Activated naive CD4-positive, alpha-beta T cell treated with Interleukin-2 at 50 U/mL for 16 hours (primary cell): ENCODE measurements at places on chromosomes 7 and 10.

DNA sequence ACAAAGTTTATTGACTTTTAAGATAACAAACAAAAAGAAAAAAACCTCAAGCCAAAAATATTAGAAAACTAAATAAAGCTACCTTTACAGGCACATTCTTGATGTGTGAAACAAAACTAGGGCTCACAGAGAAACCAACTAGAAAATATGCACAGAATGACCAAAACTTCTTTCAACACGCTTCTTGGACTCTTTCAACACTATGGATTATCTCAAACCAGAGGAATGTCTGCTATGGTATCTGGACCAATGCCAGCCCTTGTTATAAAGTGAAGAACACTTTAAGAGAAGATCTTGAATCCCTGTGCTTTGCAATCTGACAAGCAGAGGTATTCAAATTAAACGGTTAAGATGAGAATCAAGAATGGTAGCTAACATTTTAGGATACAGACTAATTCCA lies 76.6 kb downstream of the DNAJC1 start:
- DNase-seq = no peak

GRCh38 chr7:155286686-155287085 lies 11.0 kb upstream of the INSIG1 start:
- DNase-seq = no peak

- DNase-seq = no peak
Measured at GRCh38 chr7:8236780-8237407, 25.1 kb downstream of the ICA1 start.

GRCh38 chr10:124616040-124616835 lies 127.9 kb downstream of the FAM53B start:
- no peak for DNase-seq

DNA sequence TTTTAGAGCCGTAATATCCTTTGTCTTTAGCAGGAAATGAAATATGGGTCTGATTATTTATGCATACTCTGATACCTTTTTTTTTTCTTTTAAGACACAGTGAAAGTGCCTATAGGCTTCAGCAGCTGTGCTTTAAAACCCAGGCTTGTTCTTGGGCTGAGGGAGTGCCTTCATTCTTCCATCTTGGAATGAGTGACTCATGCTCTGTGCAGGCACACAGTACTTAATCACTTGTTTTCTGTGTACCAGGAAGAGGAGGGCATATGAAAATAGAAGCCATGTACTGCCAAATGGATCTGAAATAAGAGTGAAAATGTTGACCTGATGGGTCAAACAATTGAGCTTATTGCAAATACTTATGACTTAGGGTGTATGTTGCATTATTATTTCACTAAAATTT lies 12.0 kb downstream of the INPP5F start:
- peak; percentile 10 for DNase-seq

- DNase-seq = no peak
Measured at GRCh38 chr7:117084286-117084685, 131.0 kb downstream of the ST7 start.

DNA sequence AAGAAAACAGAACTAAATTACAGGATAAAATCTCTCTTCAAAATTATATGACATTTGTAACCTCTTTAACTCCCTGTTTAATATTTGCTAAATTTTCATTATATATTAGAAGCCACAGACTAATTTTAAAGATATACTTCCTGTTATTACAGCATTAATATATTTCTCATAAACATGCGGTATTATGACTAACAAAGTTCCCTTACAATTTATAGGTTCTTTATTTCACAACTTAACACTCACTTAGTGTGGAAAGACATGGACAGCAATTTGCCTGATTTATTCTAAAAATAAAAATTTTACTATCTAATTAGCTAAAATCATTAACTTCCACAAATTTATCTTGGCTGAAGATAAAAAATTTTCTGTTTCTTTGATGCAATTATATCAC lies 29.0 kb downstream of the CTNNA3 start:
- no peak for DNase-seq

DNA sequence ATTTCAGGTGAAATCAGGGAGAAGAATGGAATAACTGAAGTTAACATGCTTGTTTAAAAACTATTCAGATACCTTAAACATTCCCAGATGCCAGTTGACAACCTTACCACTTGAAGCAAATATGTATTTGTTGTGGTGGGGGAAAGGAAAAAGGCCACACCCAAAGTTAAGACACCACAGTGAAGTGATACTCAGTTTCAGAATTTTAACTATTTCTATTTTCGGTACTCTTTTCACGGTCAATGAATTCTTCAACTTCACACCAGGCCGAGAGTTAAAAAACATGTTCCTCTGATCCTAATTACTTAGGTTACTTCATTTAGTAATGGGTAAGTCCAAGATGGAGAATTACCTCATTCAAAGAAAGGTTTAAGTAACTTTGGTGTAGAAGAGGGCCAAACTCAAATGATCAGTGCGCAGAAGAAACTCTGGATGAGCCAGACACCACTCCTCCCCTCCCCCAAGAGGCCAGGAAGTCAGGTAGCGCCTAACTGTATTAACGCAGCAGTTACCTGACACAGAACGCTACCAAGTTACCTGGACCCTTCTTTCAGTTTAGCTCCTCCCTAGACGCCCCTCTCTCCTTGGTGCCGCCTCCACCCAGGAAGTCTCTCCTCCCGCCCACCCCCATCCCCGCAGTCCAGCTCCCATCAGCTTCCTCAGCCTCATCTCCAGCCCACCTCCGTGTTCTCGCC lies 700 bp downstream of the MTPN start:
- DNase-seq = peak; percentile 37

DNA sequence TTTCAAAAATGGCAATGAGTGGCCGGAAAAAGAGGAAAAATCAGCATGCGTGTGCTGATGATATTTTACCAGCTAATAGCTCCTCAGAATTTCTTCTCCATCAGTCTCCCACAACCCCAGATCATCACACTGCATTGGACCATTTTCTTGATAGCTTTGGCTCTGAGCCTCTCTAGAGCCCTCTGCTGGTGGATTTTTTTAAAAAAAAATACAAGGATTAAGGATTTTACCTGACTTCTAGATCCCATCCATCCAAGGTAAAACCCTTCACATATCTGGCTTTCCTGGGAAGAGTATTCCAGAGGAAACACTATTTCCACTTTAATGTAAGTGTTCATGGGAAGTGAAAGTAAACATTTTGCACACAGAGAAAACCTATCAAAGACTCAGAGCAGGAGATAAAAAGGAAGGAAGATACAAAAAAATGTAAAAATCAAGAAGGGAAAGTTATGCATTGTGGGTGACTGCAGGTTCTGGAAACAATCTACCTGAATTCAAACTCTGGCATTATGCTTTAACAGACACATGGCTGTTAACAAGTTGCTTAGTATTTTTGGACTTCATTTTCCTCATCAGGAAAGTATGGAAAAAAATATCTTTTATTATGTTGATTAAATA lies 380.9 kb downstream of the LRRTM3 start:
- DNase-seq = no peak

GRCh38 chr10:33808475-33808874 lies 474.0 kb upstream of the NRP1 start:
- no peak for DNase-seq

DNA sequence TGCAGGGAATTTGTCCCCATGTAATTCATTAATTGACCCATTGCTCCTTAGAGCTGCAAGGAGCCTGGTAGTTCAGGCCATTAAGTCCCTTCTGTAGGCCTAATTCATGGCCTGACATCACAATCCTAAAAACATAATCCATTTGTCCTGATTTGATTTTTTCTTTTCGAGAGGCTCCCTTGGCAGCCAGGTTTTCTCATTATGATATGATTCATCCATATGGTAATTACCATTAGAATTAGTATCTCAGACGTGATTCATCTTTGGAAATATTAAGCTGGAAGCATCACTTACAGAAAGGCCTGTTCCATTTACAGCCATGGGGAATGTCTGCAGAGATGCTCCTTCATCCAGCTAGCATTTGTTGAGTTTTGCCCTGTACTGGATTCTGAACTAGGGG lies 128.5 kb downstream of the PLCE1 start:
- no peak for DNase-seq
